Left ventricle myocardium superior (tissue), 1 donor: ENCODE measurements at places on chromosomes 13 and 19. TPM values are rescaled to one million over a fixed set of nuclear protein-coding genes. Genes with fewer than 3 reads are reported as not detected.
A peak's percentile ranks its signal among the peaks of the same experiment; 100 is the strongest.

The OLFM2 gene
- 1.8 TPM for total RNA-seq

The LRRC25 gene
- total RNA-seq, result 2.9 TPM

The ZNF112 gene
- total RNA-seq, result 5.4 TPM

The NDUFB7 gene
- 546 TPM for total RNA-seq

The IGFL2 gene
- total RNA-seq, result not detected

The NLRP11 gene
- total RNA-seq, result not detected

The ANKRD24 gene
- total RNA-seq, result 0.42 TPM

The ZNF549 gene
- total RNA-seq, result 4.1 TPM

The COL4A2 gene
- 126 TPM for total RNA-seq

The SKA3 gene
- 0.12 TPM for total RNA-seq

- peak; percentile 52 for DNase-seq
These were observed 1.2 kb upstream of the NKPD1 start for GRCh38 chr19:45161738-45162607.

- no peak for DNase-seq
These were observed 1414.5 kb upstream of the PCDH9 start for GRCh38 chr13:68644611-68645010.

DNA sequence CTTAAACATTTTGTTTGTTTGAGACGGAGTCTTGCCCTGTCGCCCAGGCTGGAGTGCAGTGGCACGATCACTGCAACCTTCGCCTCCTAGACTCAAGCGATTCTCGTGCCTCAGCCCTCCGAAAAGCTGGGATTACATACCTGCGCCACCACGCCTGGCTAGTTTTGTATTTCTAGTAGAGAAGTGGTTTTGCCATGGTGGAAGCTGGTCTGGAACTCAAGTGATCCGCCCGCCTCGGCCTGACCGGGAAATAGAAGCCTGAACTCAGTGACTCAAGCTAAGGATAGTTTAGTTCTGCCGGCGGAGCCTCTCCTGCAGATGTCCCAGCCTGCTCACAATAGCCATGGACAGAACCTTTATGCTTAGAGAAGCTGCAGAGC, 53.0 kb upstream of the ZNF254 start:
- peak; percentile 52 for DNase-seq

DNA sequence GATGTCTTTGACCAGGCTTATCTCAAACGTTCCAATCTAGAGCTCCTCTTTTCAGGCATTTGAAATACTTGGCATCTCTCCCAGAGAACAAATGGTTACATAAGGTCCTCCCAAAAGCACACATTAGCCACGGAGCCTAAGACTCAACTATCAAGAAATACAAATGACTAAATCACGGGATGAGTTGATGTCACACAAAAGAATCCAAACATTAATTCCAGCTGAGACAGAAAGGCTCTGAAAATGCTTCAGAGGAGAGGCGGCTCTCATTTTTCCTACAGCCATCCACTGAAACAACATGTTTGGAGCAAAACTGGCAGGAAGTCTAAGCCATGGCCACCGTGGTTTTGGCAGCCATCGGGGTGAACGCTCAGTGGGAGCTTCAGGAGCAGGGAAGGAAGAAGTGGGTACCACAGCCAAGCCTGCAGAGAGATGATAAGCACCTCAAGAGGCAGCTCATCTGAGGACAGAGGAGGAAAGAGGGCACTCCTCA, 122.5 kb downstream of the STK24 start:
- peak; percentile 59 for DNase-seq

- no peak for DNase-seq
These were observed 22.0 kb downstream of the LHFPL6 start for GRCh38 chr13:39580881-39581575.

DNA sequence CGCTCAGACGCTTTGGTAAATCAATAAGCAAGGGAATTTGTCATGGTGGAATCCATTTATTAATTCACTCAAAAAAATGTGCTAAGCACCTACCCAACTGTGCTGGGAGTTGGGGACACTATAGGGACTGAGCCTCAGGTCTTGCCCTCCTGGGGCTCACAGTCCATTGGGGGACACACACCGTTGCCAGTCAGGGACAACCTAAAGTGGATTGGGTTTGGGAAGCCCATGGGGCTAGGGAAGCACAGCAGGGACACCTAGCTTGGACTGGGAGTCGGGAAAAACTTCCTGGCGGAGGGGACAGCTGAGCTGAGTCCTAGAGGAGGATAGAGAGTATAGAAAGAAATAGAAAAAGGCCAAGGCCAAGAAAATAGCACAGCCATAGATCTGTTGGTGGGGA, 8.5 kb downstream of the FOSB start:
- no peak for DNase-seq

DNA sequence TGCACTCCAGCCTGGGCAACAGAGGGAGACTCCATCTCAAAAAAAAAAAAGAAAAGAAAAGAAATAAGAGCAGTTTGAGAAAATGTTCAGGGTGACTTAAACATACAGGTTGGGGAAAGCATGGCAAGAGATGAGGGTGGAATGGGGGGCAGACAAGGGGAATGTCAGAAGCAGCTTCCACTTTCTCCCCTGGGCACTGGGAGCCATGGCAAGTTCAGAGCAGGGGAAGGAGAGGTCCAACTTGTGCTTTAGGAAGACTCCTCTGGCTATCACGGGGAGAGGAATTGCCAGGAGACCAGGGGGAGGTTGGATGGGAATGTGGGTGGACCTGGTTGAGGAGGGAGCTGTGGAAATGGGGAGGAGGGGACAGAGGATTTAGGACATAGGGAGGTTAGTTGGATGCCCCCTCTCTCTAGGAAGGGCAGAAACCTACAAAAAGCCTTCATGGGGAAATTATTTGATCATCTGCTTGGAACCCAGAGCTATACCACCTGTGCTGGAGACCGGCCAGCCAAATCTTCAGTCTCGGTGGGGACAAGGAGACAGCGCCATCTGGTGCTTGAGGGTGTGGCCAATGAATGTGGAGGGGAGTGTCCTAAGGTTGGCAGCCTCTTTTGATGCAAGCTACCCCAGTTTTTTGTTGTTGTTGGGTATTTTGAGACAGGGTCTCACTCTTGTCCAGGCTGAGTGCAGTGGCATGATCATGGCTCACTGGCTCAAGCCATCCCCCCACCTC, 7.3 kb upstream of the STRN4 start:
- peak; percentile 68 for DNase-seq

DNA sequence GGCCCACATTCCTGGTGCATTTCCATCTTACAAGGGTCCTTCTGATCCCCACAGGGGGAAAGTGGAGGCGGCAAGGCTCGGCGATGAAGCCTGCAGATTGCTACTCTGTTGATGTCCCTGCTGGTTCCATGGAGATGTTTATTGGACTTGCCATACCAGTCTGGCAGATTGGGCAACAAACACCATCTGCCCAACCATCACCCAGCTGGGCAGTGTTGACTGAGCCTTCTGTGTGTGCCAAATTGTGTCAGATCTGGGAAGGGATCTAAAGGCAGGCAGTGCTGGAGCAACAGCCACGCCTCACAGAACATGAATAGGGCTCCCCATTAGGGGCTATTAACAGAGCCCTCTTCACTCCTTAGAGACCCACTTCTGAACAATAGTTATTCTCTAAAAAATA, 35.0 kb downstream of the FLT1 start:
- DNase-seq, result no peak

DNA sequence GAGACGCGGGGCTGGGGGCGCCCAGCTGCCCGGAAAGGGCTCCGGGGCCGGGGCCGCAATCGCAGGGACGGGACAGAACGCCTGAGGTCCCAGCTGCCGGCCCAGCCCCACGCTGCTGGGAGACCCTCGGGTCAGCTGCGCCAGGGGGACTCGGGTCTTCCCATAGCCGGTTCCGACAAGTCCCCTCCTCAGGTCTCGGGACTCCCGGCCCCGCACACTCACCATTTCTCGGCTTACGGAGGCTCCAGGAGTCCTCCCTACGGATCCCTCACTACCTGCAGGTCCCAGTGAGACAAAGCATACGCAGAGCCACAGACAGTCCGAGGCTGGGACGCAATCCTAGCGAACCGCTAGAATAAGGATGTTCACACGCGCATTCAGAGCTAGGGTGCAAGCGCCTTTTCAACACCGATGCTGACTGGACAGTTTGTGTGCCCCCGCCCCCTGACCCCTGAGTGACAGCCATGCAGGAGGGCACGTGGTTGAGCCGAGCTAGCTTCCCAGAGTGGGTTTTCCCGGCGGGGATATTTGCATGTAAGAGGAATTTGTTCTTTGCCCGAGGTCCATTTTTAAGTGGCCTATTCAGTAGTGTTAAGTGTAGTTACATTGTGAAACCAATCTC, 13.6 kb downstream of the ZNF490 start:
- DNase-seq, result no peak

DNA sequence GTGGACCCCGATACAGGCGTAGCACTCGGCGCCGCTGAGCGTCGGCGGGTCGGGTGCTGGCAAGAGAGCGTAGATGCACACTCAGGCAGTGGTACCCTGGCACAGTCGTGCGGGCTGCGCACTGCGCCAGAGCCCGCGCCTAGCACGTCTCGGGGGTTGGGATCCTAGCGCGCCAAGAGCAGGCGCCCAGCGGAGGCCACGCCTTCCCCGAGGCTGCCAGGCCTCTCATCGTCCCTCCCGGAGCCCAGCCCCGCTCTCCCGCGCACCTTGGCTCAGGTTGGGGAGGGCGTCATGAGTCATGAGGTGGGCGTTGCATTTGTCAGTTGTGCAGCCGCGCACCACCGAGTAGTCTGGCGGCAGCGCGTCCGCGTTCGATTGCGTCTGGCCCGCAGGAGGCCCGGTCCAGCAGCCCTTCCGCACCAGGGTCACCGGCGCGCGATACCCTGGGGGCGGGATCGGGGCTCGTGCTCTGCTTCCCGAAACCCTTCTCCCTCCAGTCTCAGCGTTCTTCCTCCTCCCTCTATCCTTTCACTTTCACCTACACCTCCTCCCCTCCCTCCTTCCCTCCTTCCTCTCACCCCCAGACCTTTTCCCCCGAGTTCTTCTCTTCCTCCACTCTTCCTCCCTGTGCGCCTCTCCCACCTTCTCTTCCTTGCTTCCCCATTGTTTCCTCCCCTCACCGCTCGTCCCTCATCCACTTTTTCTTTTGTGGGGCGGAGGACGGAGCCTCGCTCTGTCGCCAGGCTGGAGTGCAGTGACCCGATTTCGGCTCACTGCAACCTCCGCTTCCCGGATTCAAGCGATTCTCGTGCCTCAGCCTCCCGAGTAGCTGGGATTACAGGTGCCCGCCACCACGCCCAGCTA, 3.5 kb downstream of the LYPD5 start:
- DNase-seq, result no peak

GRCh38 chr13:39915418-39915817, 260.0 kb downstream of the COG6 start:
- no peak for DNase-seq

DNA sequence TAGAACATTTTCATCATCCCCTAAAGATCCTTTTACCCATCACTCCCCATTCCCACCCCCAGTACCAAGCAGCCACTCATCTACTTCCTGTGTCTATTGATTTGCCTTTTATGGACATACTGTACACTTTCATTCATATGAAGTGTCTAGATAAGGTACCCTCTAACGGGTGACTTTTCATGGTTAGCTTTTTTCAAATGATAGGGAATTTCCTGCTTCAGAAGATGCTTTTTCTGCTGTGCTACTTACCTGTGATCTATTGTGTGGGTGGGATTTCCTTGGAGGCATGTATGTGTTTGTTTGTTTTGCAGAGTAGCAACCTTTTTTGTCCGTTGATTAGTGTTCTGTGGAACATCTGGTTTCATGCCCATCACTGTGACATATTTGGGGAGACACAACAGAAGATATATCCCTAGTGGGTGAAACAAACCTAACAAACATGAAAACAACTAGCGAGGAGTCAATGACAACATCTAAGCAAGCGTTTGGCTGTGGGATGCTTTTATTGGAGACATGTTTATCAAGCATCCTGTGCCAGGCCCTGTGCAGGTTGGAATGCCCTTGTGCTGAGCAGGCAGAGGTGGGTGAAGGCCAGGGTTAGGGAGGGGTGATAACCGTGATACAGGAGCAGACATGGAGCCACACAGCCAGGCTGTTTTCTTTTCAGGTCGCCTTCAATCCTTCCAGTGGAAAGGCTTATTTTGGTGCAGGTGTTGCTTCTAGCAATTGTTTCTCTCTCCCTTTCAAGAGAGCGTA, 17.6 kb downstream of the SPINT2 start:
- DNase-seq, result no peak

DNA sequence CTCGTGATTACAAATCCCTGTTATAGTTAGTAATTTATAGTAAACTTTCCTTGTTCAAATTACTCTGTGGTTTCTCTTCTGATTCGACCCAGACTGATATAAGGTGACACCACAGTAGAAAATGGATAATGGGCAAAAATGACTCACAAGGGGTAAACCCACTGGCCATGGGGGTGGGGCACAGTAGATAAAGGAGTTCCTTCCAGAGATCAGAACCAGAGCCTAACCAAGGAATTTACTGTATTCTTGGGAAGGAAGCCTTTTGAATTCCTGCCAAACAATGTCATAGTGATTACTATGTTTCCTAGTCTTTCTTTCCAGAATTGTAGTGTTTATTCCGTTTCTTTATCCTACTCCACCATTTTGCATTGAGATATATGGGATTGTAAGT, 21.9 kb downstream of the MIR17HG start:
- DNase-seq, result no peak

- no peak for DNase-seq
These were observed 9.6 kb downstream of the TINCR start for GRCh38 chr19:5558101-5558621.

GRCh38 chr19:49555600-49556411, 24.6 kb downstream of the NOSIP start:
- DNase-seq, result peak; percentile 54

DNA sequence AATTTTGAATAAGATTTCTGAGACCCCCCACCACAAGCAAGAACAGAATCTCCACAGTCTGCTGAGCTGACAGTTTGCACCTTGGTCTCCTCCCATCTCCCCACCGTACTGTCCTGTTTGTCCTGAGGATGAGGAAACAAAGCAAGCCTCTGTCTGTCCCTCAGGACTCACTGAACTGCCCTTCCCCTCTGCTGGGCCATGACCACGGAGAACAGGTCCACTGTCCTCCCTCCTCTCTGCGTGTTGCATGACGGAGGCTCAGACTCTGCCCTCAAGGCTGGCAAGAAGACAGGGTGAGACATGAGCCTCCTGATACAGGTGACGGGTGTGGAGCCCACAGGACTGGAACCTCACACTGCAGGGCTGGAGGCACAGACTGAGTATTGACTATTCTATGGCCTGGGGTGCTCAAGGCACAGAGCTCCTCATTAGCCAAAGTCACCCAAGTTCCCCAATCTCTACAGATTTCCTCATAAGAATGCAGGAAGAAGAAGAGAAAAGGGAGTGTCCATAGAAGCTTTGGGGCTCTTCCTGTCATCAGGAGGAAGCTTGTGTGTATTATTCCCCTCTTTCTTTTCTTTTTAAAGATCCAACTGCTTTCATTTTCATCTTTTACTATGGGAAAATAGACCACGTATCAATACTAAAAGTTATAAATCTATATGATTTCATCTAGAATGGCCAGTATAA, 22.4 kb upstream of the RGCC start:
- no peak for DNase-seq
